ENCODE measurements at places on chromosomes 2 and 18.
A peak's percentile ranks its signal among the peaks of the same experiment; 100 is the strongest.

DNA sequence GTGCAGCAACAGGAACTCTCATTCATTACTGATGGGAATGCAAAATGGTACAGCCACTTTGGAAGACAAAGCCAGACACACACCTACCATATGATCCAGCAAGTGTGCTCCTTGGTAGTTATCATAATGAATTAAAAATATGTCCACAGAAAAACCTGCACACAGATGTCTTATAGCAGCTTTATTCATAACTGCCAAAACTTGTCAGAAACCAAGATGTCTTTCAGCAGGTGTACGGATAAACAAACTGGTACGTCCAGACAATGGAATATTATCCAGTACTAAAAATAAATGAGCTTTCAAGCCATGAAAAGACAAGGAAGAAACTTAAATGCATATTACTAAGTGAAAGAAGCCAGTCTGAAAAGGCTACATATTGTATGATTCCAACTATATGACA lies 50.4 kb downstream of the CHMP3 start:
- DNase-seq, result no peak

DNA sequence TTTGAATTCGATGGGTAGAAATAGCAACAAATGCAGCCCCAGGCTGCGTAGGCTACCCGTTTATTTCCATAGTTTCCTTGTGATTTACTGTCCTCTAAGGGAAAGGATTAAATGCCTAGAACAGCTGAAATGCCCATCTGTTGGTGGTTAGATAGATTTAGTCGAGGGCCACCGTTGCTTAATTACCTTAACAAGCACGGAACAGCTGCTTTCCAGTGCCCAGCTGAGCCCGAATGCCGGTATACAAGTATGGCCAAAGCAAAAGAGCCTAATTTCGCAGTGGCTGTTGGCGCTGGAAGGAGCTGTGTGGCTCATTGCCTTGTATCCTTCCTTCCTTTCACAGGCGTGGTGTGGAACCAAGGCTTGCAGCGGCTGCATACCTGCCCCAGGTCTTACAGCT lies 109.1 kb downstream of the CABLES1 start:
- no peak for DNase-seq

- DNase-seq, result peak; percentile 38
These were observed 122.4 kb upstream of the LMAN1 start for GRCh38 chr18:59481436-59481835.

DNA sequence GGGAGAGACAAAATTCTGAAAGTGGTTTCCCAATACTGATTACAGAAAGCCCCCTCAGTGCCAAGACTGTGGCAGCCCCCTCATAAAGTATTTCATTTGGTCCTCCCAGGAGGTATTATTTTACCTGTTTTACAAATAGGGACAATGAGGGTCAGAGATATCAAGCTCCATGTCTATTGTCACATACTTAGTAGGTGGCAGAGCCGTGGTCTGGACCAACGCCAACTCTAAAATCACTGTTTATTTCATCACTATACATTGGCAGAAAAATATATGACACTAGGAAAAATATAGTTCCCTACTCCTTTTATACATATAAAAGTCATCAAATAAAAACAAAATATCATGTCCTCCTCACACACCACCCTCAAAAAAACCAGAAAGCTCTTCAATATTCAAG lies 68.6 kb downstream of the DHRS9 start:
- no peak for DNase-seq

- DNase-seq, result no peak
These were observed 12.0 kb upstream of the GTF2A1L start for GRCh38 chr2:48605482-48606175.

DNA sequence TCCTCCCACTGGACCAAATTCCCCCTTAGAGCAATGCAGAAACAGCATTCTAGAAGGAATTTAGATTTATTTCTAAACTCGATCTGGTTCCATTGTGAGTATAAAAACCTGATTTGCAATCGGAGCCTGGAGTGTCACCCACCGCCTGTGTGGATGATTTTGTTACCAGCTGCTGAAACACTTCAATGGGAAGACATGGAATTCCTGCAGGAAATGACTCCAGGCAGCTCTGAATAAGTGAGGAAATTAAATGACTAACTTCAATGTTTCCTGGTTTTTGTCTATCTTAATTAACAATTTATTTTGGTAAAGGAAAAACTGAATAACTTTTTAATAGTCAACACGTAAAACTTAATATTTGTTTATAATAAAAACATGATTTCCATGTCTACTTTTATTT lies 19.3 kb downstream of the CTAGE1 start:
- no peak for DNase-seq

DNA sequence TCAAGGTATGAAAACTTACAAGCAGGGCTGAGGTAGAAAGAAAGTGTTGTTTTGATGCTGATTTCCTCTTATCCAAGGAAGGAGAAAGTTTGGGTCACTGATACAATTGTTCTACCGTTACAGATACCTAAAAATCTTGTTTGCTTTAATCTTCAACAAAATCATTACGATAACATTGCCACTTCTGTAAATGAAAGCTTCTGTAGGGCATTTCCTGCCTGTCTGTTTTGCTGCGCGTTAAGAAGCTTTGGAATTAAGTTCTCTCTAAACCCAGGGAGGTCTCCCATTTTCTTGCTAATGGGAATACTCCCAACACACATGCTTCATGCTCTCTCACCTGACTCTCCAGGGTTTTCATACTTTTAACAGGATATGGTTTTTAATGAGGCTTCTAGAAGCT lies 258.5 kb downstream of the PTGR3 start:
- DNase-seq, result no peak

DNA sequence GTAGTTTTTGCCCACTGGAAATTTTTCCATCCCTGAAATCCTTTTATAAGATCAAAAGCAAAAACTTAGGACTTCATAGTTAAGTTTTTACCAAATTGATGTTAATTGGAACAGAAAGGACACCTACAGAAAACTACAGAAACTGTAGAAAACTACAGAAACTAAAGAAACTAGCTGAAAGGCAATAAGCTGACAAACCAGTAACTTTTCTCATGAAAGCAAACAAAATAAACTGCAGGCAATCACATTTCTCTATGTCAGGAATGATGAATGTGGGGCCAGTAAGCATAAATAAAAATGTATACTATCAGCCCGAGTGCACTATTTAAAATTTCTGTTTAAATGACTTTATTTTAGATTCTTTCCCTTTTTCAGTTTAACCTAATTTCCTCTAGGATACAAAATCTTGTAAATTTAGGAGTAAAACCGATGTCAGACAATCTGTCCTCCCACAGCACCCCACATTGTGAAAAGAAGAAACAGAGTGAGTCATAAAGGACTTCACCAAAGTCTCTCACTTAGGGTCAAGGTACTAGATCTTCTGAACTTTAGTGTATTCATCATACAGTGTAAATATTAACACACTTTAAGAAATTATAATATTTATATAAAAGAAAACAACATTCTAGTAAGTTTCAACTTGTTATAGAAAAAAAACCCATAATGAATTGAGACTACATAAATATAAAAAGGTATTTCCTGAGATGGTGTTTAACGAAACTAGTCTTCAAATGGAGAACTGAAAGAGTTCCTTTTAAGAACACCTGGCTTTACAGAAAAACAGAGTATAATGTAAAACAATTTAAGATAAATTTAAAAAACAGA lies 46.6 kb downstream of the USP40 start:
- no peak for DNase-seq

DNA sequence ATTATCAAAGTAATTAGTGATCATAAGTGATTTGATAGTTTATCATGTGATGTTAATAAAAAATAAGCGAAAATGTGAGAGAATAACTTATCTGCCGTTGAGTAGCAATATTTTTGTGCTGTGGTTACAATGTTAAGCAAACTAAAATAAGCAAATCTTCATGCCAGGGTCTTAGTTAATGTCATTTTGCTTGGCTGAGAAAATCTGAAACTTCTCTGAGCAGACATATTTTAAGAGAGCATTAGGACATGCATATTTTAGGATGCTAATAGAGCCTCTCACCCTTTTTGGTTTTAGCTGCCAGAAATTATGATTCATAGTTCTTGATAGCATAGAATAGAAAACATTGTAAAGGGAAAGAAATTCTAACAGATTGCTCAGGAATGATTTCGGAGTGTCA lies 233.5 kb upstream of the ZEB2 start:
- no peak for DNase-seq

DNA sequence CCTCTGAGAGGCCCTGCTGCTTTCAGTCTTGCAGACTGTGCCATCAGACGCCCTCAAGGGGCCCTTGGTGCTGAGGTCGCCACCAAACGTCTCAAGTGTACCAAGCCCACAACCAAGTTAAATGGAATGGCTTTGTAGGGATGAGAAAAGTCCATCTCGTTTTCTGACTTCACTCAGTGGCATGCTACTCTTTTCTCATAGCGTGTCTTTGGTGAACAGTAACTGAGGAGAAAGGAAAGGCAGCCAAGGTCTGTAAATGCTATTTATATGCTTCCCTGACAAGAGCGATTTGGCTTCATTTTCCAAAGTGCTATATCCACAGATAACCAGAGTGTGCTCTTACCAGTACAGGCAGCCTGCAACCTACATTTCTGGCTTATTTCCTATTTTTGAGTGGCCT lies 123.0 kb downstream of the MTX2 start:
- no peak for DNase-seq

DNA sequence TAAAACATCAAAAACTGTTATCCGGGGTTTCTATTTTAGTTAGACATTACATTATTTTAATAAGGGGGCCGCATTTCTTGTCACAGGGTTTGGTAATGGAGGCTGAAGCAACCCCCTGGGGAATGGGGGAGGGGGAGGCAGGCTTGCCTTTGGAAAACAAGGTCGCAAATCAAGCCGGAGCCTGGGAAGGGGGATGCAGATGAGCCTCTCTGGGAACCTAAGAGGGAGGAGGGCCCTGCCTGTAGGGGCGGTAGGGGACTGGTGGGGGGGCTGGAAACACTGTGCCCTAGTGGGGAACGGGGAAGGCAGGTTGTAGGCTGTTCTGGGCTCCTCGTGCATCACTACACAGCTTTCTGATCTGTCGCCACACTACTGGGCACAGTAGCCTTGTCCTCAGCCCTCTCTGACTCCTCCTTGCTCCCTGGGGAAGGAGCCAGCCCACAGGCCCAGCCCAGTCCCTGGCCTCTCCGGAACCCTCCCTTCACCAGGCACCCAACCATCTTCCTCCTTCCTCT lies 170.2 kb upstream of the SMAD2 start:
- no peak for DNase-seq

GRCh38 chr2:31324016-31324633 lies 90.2 kb downstream of the EHD3 start:
- DNase-seq, result no peak

DNA sequence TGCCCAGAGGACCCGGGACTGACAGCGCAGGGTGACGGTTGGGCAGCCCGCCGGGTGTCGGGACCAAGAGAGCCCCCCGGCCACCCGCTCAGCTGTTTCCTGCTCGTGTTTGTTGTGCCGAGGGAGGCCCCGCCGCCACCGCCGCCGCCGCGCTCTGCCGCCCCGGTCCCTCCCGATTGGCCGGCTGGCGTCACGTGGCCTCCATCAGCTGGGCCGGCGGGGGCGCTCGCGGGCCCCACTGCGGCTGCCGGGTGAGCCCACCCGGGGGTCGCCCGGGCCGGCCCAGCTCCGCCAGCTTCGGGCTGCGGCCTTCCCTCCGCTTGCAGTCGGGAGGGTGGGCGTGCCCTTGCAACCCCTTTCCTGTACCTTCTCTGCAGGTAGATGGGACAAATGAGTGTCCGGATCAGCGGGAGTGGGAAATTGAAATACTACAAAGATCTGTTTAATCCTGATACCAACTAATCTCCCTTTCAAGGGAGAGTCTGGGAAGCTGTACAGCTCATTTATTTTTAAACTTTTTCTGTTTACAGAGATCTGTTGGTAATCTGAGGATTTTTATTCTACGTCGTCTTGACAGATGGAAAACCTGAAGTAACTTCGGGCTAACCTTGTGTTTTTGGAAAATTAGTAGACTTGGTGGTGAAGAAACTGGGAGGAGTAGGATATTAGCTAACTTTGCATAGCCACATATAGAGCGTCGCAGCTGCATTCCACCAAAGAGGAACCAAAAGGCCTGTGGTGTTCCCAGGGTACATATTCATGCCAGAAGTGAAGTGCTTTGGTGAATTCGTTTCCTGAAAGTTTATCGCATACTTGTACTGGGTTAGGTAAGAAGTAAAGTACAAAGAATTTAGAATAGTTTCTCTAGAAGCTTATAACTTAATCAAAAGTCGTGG lies 1.2 kb downstream of the YPEL5 start:
- no peak for DNase-seq

DNA sequence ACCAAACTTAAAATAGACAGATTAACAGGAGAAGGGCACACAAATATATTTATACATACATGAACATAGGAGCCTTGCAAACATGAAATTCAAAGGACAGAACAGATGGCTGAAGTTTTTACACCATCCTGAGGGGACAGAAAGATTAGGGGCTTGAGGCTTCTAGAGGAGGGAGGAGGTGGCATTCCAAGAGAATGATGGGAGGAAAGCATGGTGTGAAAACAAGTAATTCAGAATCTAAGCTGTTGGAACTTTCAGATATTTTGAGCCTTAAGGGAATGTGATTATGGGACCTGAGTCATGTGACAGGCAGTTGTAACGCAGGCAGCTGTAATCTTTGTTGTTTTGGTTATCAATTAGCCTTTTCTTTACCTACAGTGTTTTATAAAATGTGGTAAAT lies 225.2 kb upstream of the SPOPL start:
- no peak for DNase-seq

- DNase-seq, result no peak
These were observed at the start of gene ACADL for GRCh38 chr2:210224941-210225672. TSS of gene ACADL (minus strand) at chr2:210225447. CDS start at chr2:210225263, 184 bp downstream.

DNA sequence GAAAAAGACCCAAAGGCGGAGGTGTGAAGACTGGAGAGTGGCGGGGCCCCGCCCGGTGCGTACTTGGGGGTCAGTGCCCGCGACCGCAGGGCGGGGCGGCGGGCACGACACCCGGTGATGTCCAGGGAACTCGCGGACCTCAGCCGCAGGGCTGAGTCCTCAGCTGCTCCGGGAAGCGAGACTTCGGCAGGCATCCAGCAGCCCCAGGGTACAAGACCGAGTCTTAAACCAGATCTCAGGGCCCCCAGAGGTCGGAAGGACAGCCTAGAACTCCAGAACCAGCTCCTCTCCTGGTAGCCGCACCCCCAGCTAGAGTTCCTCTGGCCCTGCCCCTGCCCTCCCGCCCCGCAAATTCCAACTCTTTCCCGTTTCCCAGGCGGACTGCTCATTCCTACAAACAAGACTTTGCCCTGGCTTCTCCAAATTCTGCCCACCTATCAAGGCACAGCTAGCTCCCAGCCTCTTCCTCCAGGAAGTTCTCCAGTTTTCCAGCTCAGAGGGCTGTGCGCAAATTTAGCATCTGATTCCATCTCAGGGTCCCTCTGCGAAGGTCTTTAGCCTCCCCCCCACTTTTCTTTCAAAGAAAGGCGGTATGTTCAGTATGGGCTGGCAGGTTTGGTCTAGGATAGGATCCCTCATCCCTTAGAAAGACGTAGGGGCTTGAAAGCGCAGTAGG lies 26.0 kb upstream of the NOTO start:
- no peak for DNase-seq

DNA sequence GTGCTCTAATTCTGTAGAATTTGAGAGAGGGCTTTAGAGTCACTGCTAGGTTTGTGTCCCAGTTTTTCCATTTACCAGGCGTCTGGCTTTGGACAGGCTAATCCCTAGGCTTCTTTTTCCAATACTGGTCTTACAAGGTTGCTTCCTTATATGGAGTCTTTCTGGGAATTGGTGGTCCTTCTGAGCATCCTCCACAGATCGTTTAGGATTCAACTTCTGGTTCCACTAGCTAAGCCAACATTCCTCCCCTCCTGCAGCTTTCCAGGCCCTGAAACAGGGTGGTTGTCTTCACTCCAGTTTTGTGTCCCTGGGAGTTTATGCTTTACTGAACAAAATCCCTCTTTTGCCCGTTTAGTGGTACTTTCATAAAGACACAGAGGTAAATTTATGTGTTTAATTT lies 170.6 kb downstream of the CERS6 start:
- DNase-seq, result no peak

- no peak for DNase-seq
These were observed 18.6 kb upstream of the KCNG2 start for GRCh38 chr18:79779021-79779699.
